ENCODE measurements at places on chromosomes 1 and 21.

- DNase-seq: no peak
These were observed 27.3 kb upstream of the ZNF362 start for GRCh38 chr1:33228935-33229487.

DNA sequence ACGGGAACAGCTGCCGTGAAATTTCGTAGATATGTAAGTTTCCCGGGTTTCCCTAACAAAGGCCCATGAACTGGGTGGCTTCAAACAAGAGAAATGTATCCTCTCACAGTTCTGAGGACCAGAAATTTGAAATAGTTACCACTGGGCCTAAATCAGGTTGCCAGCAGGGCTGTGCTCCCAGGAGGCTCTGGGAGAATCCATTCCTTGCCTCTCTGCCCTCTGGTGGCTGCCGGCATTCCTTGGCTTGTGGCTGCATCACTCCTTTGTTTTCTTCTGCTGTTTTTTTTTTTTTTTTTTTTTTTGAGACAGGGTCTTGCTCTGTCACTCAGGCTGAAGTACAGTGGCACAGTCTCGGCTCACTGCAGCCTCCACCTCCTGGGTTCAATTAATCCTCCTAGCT lies 23.7 kb downstream of the UMODL1 start:
- no peak for DNase-seq

GRCh38 chr1:209627732-209628196 lies 24.5 kb downstream of the LAMB3 start:
- peak; percentile 50 for DNase-seq

DNA sequence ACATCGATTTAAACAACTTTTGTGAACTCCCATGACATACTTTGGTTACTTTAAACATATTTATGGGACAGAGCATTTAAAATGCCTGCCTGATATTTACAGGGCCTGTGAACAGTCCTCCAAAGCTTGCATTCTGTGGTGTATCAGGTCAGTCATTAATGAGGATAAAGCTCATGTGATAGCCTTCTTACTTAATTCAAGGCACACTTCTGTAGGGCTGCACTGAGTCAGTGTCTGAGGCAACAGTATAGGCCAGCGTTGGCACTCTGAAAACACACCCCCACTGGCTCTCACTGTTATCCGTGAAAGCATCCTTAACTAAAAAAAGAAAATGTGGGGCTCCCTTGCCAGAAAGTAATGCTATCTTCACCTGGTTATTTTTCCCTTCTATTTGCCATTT lies 200.0 kb downstream of the NFIA start:
- no peak for DNase-seq

- no peak for DNase-seq
These were observed 398.4 kb downstream of the ZP4 start for GRCh38 chr1:237492359-237492758.

DNA sequence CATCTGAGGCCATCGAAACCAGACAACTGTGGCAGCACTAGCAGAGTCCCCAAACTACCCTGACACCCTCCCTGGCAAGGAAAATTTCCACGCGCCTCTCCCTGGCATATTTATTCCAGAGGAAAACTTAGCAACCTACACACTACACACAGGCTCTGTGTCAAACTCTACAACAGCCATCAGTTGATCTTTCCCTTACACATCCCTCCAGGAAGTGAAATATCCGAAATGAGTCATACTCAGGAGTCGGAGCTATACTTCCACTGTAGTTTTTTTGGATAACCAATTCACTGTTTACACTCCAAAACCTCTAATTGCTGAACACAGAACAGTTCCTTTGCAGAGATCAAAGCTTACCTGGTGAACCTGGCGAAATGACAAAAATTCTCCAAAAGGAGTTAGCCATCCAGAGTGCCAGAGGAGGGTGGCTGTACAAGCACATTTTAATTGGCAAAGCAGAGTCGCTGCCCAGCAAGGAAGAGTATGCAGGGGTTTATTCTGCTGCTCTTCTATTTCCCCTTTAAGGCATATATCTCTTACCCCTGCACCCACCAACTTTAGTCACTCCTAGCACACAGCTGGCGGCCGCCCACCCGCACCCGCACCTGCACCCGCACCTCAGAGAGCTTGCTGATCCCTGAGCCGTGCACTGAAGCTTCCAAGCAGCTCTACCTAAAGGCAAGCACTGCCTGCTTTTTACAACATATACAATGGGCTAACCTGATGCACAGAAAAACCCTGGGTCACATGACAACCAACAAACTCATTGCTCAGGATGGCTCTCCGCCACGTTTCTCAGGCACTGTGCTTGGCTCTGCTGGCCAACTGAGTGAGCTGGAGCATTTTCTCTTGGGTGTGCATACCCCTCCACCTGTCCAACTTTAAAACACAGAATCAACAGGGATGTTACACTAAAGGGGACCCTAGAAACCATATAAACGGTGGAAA lies 54.9 kb downstream of the CAPZB start:
- no peak for DNase-seq

DNA sequence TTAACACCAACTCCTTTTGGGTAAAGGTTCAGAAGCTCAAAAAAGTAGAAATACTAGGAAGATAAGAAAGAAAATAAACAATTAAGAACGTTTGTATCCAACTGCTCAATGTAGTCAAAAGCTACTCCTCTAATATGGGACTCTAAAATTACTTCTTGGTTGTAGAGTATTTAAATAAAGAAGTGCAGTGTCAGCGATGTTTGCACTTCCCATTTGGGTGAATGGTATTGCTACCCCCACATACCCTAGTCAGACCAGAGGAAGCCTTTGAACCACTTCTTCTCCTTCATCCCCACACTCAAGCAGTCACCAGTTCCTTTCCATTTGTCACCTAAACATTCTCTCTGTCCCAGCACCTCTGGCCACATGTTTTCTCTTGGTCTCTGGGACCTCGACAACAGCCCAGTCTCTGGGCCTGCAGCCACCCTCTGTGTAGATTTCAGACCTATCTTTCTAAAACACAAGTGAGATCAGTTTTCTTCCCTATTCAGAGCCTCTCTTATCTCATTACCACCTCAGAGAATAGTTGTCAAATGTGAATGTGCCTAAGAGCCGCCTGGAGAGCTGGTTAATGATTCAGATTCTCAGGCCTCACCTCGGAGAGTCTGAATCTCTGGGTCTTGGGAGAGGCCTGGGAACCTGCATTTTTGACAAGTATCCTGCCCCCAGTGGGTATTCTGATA lies 109.8 kb downstream of the OMA1 start:
- no peak for DNase-seq

DNA sequence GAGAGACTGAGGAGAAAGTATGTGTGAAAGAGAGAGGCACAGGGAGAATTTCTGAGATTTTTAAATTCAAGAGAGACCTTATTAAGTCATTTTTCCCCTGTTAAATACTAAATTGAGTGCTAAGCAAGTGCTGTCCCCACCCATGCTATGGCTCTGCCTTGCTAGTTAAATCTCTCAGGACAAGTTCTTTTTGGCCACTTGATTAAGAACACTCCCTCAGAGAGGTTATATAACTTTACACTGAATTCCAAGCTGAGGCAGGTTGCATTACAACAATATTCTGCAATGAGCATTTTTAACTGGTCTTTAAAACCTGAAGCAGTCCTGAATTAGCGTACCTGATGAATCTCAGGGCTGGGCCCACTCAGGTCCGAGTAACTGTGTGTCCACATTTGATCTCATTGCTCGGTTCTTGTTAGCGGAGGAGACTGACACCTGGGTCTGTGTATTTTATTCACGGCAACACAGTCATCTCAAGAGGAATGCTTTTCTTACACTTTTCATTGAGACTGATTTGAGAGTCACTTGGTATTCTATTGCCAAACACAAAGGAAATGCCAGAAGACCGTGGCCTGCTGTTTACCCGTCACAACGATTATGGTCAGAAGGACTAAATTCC lies 187.6 kb upstream of the ST6GALNAC5 start:
- no peak for DNase-seq

Data from stimulated activated CD8-positive, alpha-beta memory T cell treated with anti-CD3 and anti-CD28 coated beads, Interleukin-2, amount 100 ng/mL, for 1 hour (primary cell).